Epithelial cell of proximal tubule (primary cell): ENCODE measurements at places on chromosomes 3 and 15. TPM values are rescaled to one million over a fixed set of nuclear protein-coding genes. Genes with fewer than 3 reads are reported as not detected.

The ACTC1 gene
- total RNA-seq, result not detected in 2 replicates

The CHAC1 gene
- 14.3 and 23.8 TPM in 2 replicates for total RNA-seq

The RHCG gene
- total RNA-seq, result 0.07 TPM in 1 of 2 replicates, not detected in the other

The ABI3BP gene
- total RNA-seq, result 3.6 TPM in 1 of 2 replicates, not detected in the other

The ZBBX gene
- 0.06 TPM in 1 of 2 replicates, not detected in the other for total RNA-seq

The HESX1 gene
- 0.14 TPM in 1 of 2 replicates, not detected in the other for total RNA-seq

The GXYLT2 gene
- 1.6 and 2.8 TPM in 2 replicates for total RNA-seq

The GOLGA6B gene
- 0.35 TPM in 1 of 2 replicates, not detected in the other for total RNA-seq

The CD86 gene
- not detected in 2 replicates for total RNA-seq

The SH2D7 gene
- total RNA-seq, result not detected in 2 replicates

The IFT122 gene
- 15.2 and 19.2 TPM in 2 replicates for total RNA-seq

The CKMT1A gene
- 4.0 and 8.1 TPM in 2 replicates for total RNA-seq

The CGNL1 gene
- total RNA-seq, result 2.5 and 3.2 TPM in 2 replicates

The GMNC gene
- total RNA-seq, result 0.14 and 1.5 TPM in 2 replicates

The SLC28A1 gene
- not detected in 2 replicates for total RNA-seq

The CHDH gene
- total RNA-seq, result 4.5 and 9.2 TPM in 2 replicates

The KNL1 gene
- total RNA-seq, result 23.9 and 31.3 TPM in 2 replicates

The RBPMS2 gene
- total RNA-seq, result 0.36 and 0.58 TPM in 2 replicates

The CHMP2B gene
- 27.4 and 30.9 TPM in 2 replicates for total RNA-seq

The PIERCE2 gene
- 1.4 and 3.3 TPM in 2 replicates for total RNA-seq

The C3orf22 gene
- total RNA-seq, result not detected in 2 replicates

The PAK6 gene
- total RNA-seq, result 4.5 and 7.1 TPM in 2 replicates

The FETUB gene
- 0.36 TPM in 1 of 2 replicates, not detected in the other for total RNA-seq

The SLC15A2 gene
- total RNA-seq, result 0.22 and 0.40 TPM in 2 replicates

The FBXW12 gene
- 0.23 TPM in 1 of 2 replicates, not detected in the other for total RNA-seq

The HTR3E gene
- total RNA-seq, result not detected in 2 replicates

The LXN gene
- 13.3 and 14.4 TPM in 2 replicates for total RNA-seq

The SLC2A2 gene
- not detected in 2 replicates for total RNA-seq

The ITIH4 gene
- 0.07 TPM in 1 of 2 replicates, not detected in the other for total RNA-seq

The WDR48 gene
- 17.3 and 29.5 TPM in 2 replicates for total RNA-seq

The MRPL47 gene
- 45.4 and 59.3 TPM in 2 replicates for total RNA-seq

The MYO5C gene
- 16.9 and 22.3 TPM in 2 replicates for total RNA-seq

The RNF7 gene
- 91.7 and 115 TPM in 2 replicates for total RNA-seq

The SETD5 gene
- 33.0 and 41.1 TPM in 2 replicates for total RNA-seq

The SLC22A13 gene
- not detected in 2 replicates for total RNA-seq

The CHL1 gene
- total RNA-seq, result 0.17 TPM in 1 of 2 replicates, not detected in the other

The HCLS1 gene
- total RNA-seq, result 0.12 and 1.0 TPM in 2 replicates

The POPDC2 gene
- 0.06 and 0.51 TPM in 2 replicates for total RNA-seq

The MST1R gene
- total RNA-seq, result 5.3 and 5.6 TPM in 2 replicates

The RPL32 gene
- total RNA-seq, result 1,030 and 1,169 TPM in 2 replicates

The GOLGA6L4 gene
- 0.23 and 0.36 TPM in 2 replicates for total RNA-seq

The EFCAB12 gene
- not detected in 2 replicates for total RNA-seq

The SERPINI2 gene
- not detected in 2 replicates for total RNA-seq

The RTP1 gene
- total RNA-seq, result not detected in 2 replicates

The CCDC39 gene
- total RNA-seq, result not detected in 2 replicates

The GOLGA8T gene
- not detected in 2 replicates for total RNA-seq

The CHRNA3 gene
- 0.40 TPM in 1 of 2 replicates, not detected in the other for total RNA-seq

The GP9 gene
- total RNA-seq, result not detected in 2 replicates

The ZNF774 gene
- 1.1 and 5.9 TPM in 2 replicates for total RNA-seq

The PHLDB2 gene
- total RNA-seq, result 36.9 and 37.5 TPM in 2 replicates

The EPHB1 gene
- total RNA-seq, result 1.6 and 2.7 TPM in 2 replicates

The GPR15 gene
- total RNA-seq, result not detected in 2 replicates

The LSAMP gene
- total RNA-seq, result 0.87 and 5.1 TPM in 2 replicates

The IGSF10 gene
- total RNA-seq, result under 0.01 and 0.07 TPM in 2 replicates

The PIF1 gene
- total RNA-seq, result 23.3 and 27.6 TPM in 2 replicates

The LTK gene
- total RNA-seq, result 0.07 and 0.69 TPM in 2 replicates

The METTL6 gene
- 13.0 and 17.7 TPM in 2 replicates for total RNA-seq
